ENCODE measurements at places on chromosomes 5 and 9.

- DNase-seq = no peak
Measured at GRCh38 chr9:135480071-135480939, 723 bp downstream of the PPP1R26 start.

DNA sequence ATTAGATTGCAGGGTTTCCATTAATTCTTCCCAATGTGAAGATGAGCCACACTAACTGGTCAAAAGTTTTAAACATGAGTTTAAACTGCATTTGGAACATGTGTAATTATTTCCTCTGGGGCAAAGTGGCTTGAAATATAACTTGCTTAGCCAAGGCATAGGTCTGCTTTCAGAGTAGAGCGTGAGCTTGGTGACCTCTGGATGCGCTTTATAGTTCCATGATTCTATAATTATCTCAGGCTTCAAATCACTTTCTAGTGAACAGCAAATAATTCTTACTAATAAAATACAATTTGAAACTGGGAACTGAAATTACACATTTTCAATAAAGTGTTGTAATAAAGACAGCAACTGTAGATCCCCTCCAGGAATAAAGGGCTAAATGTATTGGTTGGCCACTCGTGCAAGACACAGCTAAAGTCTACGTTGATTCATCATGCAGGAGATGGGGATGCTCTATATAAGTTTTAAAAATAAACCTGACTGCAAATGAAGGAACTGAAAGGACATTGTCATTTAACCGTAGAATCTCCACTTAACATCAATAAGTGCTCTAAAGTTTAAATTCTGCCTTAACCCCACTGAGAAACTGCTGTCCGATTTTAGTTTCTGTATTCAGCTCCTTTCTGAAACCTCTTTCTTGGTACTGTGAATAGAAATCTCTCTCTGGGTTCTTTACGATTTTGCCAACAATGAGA lies 460.0 kb downstream of the PSAT1 start:
- no peak for DNase-seq

DNA sequence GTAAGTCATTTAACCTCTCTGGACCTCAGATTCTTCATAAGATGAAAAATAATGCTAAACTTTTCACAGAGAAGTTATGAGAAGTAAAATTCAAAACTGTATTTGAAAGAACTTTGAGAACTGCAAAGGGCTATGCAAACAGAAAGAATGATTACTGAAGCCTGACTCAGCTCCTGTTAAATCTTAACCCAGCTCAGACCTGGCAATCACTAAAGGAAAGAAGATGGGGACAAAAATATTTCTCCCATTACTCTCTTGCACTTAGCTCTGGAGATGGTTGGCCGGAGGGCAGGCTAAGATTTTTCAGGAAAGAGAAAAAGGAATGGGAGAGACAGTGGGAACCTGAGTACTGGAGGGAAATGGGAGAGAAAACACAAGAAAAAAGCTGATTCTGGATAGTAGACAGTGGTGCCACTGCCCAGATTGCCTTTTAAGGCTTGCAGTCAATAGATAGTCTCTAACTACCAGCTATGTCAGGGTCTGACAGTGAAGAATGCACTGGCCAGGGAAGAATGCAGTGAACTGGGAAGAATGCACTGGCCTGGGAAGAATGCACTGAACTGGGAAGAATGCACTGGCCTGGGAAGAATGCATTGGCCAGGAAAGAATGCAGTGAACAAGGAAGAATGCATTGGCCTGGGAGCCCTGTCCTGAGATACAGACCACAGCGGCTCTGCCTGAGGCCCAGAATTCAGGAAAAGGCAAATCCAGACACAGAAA lies 25.2 kb upstream of the CEMIP2 start:
- DNase-seq = no peak

DNA sequence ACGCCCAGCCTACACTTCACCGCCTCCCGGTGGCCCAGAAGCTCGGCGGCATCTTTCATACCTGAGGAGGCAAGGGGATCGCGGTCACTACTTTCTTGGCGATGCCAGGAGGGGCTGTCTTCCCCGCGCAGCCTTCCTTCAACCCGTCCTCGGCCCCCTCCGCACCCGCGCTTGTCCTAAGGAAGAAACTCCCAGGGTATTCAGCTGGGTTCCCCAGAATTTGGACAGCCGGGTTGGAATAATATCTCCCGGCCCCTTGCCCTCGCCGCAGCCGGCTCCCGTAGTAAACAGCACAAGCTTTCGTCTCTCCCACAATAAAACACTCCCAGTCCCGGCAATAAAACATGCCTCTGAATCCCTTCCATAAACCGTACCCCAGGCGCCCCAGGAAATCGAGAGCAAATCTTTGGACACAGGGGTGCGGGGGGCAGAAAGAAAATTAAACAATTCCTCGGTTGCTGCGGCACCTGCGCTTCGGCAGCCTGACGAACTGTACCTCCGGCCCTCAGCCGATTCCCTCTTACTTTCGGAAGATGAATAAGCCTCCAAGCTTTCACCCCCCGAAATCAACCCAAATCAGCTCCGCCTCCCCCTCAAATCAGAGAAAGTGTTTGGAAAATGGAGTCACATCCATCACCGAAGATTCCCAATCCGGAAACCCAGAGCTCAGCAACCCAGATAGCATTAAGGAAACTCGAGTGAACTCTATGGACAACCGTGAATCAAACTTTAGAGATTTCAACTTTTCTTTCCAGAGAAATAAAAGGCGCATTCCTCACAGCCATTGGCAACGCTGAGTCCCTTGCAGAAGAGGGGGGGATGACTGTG lies 1.1 kb downstream of the OTP start:
- no peak for DNase-seq

- DNase-seq = no peak
Measured at GRCh38 chr9:31776471-31776870, 608.0 kb upstream of the ACO1 start.

DNA sequence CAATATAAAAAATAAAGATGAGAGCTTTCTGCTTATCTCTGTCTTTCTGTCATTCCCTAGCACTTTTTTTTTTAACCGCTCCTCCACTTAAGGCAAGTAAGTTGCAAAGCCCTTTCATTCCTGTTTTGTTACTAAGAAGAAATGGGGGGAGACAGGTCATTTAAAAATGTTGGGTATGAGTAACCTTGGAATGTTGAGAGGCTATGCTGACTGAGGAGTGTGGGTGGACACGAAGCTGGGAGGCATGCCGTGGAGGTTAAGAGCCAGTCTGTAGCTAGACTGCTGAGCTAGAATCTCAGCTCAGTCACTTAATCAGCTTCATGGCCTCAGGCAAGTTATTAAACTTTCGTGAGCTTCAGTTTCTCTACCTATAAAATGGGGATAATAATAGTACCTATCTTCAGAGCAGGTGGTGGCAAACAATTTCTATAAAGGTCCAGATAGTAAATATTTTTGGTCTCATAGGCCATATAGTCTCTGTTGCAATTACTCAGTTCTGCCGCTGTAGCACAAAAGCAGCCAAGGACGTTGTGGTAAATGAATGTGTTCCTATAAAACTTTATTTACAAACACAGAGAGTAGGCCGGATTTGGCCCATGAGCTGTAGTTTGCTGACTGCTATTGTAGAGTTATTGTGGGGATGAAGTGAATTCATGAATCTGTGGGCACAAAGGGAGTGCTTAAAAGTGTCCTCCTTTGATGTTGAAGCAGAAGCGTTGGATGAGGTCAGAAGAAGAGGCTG lies 220.0 kb downstream of the GABBR2 start:
- no peak for DNase-seq

GRCh38 chr5:107799306-107799705 lies 128.6 kb upstream of the EFNA5 start:
- no peak for DNase-seq

DNA sequence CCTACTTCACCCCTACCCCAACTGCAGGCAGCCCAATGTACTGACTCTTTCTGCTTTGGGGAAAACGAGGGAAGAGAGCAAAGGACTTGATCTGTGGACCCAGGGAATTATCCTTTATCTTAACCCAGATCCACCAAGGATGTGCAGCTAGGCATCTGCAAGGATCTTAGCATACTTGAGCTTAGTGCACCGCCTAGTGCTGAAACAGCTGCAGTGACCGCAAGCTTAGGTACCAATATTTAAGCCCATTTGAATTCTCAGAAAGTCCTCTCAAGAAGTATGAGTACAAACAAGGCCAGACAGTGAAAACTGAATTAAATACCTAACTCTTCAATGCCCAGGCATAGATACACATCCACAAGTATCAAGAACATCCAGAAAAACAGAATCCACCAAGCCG lies 576.7 kb upstream of the ADAMTS16 start:
- no peak for DNase-seq

GRCh38 chr9:27945386-27945785 lies 372.1 kb upstream of the C9orf72 start:
- DNase-seq = no peak

DNA sequence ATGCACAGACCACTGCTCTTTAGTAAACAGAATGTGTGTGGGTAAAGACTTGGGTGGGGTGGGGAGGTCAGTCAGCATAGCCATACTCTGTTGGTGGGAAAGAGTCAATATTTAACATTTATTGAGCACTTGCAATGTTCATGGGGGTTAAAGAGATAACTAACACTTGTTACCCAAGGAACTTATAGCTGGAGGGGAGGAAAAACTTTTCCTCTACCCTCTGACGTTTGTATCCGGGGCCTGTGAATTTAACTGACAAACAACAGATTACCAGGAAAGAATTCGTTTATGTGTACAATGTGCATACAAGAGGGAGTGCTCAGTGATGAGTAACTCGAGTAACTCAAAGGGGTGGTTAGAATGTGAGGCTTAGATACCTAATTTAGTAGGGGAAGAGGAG lies 6.8 kb upstream of the CLINT1 start:
- no peak for DNase-seq

- no peak for DNase-seq
Measured at GRCh38 chr5:66849803-66850202, 253.6 kb downstream of the MAST4 start.

DNA sequence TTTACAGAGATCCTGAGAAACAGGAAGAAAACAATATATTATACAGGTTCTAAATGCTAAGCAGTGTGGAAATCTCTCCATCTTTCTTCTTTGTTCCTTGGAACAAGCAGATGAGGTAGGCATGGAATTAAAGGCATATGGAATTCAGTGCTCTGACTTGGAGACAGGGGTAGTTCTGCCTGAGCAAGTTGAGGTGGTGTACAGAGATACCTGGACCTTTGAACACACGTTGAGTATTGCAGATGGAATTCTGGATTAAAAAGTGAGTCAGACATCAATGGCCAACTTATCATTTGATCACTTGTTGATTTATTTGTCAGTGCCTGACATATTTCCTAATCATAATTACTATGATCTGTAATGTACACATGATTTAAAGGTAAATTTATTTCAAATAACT lies 293.9 kb upstream of the IRX4 start:
- DNase-seq = no peak

- no peak for DNase-seq
Measured at GRCh38 chr9:78671785-78672184, 374.9 kb downstream of the PSAT1 start.

DNA sequence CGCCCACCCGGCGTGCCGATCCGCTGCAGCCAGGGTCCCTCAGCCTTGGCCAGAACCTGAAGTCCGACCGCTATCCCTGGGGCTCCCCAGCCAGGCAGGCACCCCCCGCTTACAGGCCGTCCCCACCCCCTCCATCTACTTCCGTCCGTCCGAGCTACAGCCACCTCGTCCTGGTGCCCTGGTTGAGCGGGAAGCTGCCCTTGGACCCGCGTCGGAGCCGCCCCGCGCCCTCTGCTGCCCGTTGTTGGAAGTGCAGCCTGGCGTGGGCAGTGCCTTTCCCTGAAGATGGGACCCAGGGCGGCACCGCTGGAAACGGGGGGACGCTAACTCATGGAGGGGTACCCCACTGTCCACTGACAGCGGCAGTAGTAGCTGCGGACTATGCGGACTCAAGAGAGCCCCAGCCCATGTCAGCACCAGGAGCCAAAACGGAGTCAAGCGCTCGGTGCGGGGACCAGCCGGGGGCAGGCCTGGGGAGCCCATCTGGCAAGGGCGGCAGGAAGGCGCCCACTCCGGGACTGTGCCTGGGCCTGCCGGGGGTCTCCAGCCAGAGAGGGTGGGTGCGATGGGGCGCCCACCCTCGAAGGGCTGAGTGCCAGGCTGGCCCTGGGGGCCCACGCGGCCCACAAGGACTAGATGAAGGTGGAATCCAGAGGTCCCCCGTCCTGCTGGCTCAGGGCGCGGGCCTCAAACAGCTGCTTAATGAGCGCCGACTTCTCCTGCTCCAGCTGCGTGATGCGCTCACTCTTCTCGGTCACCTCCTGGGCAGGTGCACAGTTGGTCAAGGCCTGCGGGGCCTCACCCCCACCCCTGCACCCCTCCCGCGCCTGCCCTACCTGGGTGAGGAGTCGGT lies 6.1 kb downstream of the SAPCD2 start:
- DNase-seq = peak; percentile 60

DNA sequence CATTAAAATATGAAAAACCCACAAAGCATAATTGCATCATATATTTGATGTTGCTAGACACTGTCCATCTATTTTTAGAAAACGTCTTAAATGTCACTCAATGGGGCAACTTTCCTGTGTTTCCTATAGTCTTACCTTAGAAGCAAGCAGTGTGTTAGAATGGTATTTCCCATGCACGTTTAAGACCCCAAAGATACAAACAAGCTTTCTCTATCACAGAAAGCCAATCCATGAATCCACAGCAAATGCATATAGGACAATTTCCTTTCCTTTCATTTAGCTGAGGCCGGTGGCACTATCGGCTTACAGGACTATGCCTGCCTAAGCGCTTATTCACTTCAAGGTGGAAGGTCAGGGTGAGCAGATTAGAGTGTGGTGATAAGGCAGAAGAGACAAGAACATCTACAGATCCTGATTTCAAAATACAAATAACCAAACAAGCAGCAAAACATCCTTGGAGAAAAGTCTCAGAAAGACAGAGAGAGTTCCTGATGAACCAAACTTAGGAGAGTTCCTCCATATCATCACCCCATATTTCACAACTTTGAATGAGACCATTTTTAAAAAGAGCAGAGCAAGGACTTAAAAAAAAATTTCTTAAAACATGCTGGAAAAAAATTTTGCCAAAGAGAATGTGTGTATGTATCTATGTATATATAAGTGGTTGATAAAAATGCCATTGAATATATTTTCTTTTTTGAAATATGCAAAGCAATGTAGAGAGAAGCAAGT lies 57.2 kb downstream of the MEF2C start:
- DNase-seq = no peak

- DNase-seq = no peak
Measured at GRCh38 chr5:69152731-69153130, 14.2 kb upstream of the CCNB1 start.

GRCh38 chr5:143030349-143030748 lies 260.2 kb downstream of the ARHGAP26 start:
- DNase-seq = peak; percentile 29

- DNase-seq = no peak
Measured at GRCh38 chr5:124130816-124131215, 615.6 kb downstream of the ZNF608 start.

DNA sequence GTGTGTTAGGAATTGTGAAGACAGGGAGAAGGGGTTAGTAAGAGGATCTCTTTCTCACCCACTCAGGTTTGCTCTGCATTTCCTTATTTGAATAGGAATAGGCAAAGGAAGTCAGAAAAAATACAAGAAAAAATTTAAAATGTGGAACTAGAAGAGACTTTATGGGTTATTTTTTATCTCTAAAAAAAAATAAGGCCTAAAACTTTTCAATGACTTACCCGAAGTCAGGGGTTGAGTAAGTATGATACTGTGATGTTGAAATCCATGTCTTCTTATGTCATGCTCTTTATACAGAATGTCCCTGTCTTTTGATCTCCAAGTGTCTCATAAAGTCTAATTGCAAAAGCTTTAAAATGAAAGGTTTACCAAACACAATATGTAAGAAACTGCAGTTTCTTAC lies 148.3 kb upstream of the PIK3R1 start:
- DNase-seq = no peak

All from activated naive CD8-positive, alpha-beta T cell treated with anti-CD3 and anti-CD28 coated beads for 36 hours (primary cell).